ENCODE measurements at places on chromosomes 6 and 20. TPM values are rescaled to one million over a fixed set of nuclear protein-coding genes. Genes with fewer than 3 reads are reported as not detected.
A peak's percentile ranks its signal among the peaks of the same experiment; 100 is the strongest.

ZNF512B gene
- total RNA-seq = 34.0 TPM

GABRR1 gene
- total RNA-seq = not detected

NRSN1 gene
- total RNA-seq = 0.54 TPM

ZBTB46 gene
- 23.7 TPM for total RNA-seq

ESR1 gene
- not detected for total RNA-seq

FGD2 gene
- not detected for total RNA-seq

MUCL3 gene
- total RNA-seq = not detected

ISM1 gene
- 0.33 TPM for total RNA-seq

- DNase-seq = no peak
- peaks cover 3% of the 10 kb centered on the region for H3K36me3 ChIP-seq
- H3K27me3 ChIP-seq = no peaks in the 10 kb centered on the region
- no peak overlapping the region for H3K27ac ChIP-seq
- H3K4me1 ChIP-seq = no peaks in the 10 kb centered on the region
Observed at GRCh38 chr6:22231616-22232015, 65.2 kb downstream of the PRL start.

DNA sequence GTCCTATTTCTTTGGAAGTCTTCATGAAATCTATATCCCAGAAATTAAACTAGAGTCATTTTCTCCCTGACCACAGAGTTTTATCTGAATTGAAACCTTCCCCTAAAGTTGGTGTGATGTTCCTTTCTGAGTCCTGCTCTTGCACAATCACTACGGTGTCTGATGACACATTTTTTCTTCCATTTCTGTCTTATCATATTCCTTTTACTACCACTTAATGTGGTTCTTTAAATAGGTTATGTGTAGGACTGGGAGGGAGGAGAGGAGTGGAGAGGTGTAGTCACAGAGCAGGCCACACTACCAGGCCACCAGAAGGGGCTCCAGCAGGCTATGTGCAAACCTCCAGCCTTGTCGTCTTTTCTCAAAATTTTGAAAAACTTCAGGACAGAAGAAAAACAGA is 39.7 kb upstream of the ATXN1 start:
- no peak overlapping the region for H3K27ac ChIP-seq
- peaks cover 25% of the 10 kb centered on the region for H3K4me1 ChIP-seq
- no peaks in the 10 kb centered on the region for H3K36me3 ChIP-seq

DNA sequence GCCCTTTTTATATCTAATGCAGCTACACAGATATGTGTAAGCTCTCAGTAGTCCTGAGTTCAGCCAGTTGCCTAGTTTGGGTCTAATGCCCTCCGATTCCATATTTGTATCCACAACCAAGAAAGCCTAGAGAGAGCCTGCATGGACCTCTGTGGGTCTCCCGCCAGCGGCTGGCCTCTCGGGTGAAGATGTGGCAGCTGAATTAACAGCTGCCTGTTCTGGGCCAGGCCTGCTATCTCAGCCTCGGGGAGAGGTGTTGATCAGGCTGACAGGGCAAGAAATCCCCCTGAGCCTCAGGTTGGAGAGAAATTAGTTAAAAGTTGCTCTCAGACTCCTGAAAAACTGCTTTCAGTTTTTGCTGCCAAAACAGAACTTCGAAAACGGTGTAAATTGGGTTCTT is 19.8 kb downstream of the PTK7 start:
- no peak for DNase-seq
- peak overlapping the region; percentile 21 for H3K4me3 ChIP-seq
- no peaks in the 10 kb centered on the region for H3K27me3 ChIP-seq
- H3K36me3 ChIP-seq = no peaks in the 10 kb centered on the region

DNA sequence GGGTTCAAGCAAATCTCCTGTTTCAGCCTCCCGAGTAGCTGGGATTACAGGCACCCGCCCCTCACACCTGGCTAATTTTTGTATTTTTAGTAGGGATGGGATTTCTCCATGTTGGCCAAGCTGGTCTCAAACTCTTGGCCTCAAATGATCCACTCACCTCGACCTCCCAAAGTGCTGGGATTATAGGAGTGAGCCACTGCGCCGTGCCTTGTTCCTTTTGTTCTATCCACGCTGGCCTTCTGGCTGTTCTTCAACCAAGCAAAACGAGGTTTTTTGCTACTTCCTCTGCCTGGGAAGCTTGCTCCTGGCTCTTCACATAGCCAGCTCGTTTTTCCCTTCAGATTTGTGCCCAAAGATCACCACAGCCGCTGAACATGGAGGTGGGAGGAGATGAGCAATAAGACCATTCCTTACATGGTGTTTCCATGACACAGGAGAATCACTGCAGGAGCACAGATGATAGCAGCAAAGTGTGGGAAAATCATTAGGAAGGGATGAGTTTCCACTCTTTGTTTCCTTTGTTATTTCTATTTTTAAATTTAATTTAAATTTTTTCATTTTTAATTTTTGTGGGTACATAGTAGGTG is 201.0 kb upstream of the ZNF217 start:
- H3K4me3 ChIP-seq = no peak overlapping the region
- no peak overlapping the region for H3K27ac ChIP-seq
- no peak for DNase-seq
- H3K36me3 ChIP-seq = no peaks in the 10 kb centered on the region
- H3K4me1 ChIP-seq = peaks cover 9% of the 10 kb centered on the region

- H3K27me3 ChIP-seq = no peaks in the 10 kb centered on the region
- no peaks in the 10 kb centered on the region for H3K36me3 ChIP-seq
- peaks cover 4% of the 10 kb centered on the region for H3K4me1 ChIP-seq
- no peak overlapping the region for H3K27ac ChIP-seq
Observed at GRCh38 chr6:35158520-35158919, 17.4 kb upstream of the TCP11 start.

DNA sequence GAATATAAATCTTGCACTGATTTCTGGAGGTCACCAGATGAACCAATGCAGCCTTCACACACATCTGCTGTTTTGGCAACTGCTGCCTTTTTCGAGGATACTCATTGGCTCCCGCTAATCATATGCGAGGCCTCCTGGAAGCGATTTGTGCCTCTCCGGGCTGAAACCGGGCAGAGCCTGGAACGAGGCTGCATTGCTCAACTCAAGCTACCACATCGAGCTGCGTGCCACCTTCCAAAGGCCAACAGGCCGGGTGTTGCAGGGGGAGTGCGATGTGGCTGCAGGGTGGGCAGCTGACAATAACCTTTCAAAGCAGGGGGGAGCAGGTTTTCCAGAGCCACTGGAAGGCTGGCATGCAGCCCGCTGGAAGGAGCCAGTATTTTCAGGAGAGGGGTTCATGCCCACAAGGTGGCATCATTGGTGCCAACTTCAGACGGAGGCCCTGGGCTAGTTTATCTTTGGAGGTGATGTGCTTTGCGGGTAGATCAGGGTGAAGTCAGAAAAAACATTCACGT is 122.6 kb upstream of the IFNGR1 start:
- no peak overlapping the region for H3K4me3 ChIP-seq
- H3K36me3 ChIP-seq = no peaks in the 10 kb centered on the region
- peaks cover 95% of the 10 kb centered on the region for H3K27me3 ChIP-seq
- no peak overlapping the region for H3K27ac ChIP-seq

- peaks cover 10% of the 10 kb centered on the region for H3K36me3 ChIP-seq
- no peak for DNase-seq
- no peaks in the 10 kb centered on the region for H3K27me3 ChIP-seq
- H3K4me3 ChIP-seq = no peak overlapping the region
- H3K27ac ChIP-seq = no peak overlapping the region
- peaks cover 8% of the 10 kb centered on the region for H3K4me1 ChIP-seq
Observed at GRCh38 chr6:142714951-142715785, 229.8 kb downstream of the HIVEP2 start.

DNA sequence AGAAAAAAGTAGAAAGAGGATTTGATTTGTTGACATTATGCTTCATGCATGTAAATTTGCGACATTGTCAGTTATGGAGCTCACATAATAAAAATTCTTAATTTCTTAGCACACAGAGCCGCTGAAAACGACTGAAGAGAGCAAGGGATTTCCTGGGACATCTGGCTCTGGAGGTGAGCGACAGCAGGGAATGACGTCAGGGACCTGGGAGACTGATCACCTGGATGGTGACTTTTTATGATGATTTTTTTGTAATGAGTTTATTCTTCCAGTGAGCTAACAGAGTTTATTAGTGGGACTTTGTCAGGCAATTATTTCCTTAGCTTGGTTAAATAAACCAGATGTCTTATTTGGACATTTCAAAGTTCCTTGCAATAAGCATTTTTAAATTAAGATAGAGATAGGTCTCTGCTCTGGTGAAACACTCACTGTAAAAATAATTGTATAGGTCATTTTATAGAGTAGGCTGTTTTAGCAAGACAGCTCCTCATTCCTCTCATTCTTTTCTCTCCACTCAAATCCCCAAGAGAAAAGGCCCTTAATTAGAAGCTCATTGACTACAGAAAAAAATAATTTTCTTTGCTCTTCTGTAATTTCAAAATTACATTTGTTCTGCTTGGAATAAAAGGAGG is 19.4 kb downstream of the TMEM200A start:
- no peak overlapping the region for H3K4me3 ChIP-seq
- no peaks in the 10 kb centered on the region for H3K36me3 ChIP-seq
- H3K27me3 ChIP-seq = no peaks in the 10 kb centered on the region
- DNase-seq = no peak

- DNase-seq = no peak
- peaks cover 2% of the 10 kb centered on the region for H3K27me3 ChIP-seq
- no peak overlapping the region for H3K27ac ChIP-seq
- H3K36me3 ChIP-seq = no peaks in the 10 kb centered on the region
- no peaks in the 10 kb centered on the region for H3K4me1 ChIP-seq
Observed at GRCh38 chr6:169343886-169344749, 90.5 kb upstream of the THBS2 start.

DNA sequence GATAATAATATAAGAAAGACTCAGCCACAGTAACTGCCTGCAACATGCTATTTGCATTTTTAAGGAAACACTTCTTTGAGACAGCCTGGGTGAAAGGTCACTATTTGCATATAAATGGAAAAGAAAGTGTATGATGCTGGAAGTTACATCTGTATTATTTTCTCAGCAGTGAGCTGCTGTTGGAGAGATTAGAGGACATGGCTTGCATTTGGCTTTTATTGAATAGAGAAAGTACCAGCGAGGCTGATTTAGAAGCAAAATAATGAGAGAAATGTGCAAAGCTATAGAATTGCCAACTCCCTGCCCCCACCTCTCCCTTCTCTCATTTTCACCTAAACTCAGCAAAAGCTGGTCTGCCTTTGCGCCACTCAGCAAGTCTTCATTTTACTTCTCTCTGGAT is 12.7 kb downstream of the MYT1 start:
- H3K27me3 ChIP-seq = peaks cover 33% of the 10 kb centered on the region
- H3K4me1 ChIP-seq = peaks cover 28% of the 10 kb centered on the region
- H3K36me3 ChIP-seq = peaks cover 6% of the 10 kb centered on the region
- H3K4me3 ChIP-seq = peak overlapping the region; percentile 11
- H3K27ac ChIP-seq = no peak overlapping the region

- no peak for DNase-seq
- no peak overlapping the region for H3K27ac ChIP-seq
- no peaks in the 10 kb centered on the region for H3K27me3 ChIP-seq
- H3K4me3 ChIP-seq = no peak overlapping the region
Observed at GRCh38 chr6:131877999-131878789, 70.4 kb downstream of the ENPP1 start.

- no peaks in the 10 kb centered on the region for H3K27me3 ChIP-seq
- H3K36me3 ChIP-seq = no peaks in the 10 kb centered on the region
- H3K4me1 ChIP-seq = peaks cover 53% of the 10 kb centered on the region
Observed at GRCh38 chr20:53939572-53940359, 130.6 kb downstream of the BCAS1 start.

DNA sequence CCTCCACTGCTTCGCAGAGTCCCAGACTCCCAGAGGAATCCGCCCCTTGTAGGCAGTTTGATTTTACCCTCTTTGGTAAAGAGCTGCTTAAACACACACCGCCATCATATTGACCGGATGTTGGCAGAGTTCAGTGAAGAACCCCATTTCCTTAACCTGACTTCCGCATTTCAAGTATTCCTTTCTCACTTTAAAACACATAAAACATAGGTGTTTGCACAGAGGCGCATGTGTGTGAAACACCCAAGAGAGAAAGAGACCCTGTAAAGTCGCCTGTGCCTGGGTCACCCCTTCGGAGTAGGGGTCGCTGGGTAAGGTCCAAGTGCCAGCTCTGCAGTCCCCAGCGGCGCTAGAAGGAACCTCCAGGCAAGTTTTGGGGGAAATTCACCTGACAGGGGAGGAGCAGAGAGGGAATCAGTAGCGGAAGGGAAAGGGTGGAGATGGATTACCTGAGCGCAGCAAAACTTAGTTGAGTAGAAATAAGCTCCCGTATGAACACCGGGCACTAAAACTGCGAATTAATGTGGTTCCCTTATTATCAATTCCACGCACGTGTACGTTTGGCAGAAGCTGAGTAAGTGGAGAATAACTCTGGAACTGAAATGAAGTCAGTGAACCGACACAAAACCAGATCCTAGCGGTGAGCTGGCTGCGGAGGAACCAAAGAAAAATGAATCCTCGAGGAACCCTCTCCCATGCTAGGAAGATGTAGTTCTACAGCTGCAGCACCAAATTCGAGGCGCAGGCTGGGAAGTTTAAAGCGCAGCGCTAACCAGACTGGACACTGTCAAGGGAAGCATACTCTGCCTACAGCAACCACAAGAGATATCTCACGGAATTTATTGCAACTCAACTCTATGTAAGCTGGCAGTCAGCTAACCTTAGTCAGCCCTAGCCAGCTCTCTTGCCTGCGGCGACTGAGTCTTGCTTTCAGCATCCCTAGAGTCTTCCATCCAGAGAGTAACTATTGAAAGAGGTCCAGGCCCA is 3.5 kb upstream of the HTR1B start:
- H3K27ac ChIP-seq = no peak overlapping the region
- H3K4me3 ChIP-seq = peak overlapping the region; percentile 82
- DNase-seq = peak; percentile 21
- H3K4me1 ChIP-seq = peaks cover 32% of the 10 kb centered on the region
- H3K36me3 ChIP-seq = peaks cover 6% of the 10 kb centered on the region

- H3K4me1 ChIP-seq = no peaks in the 10 kb centered on the region
- peaks cover 7% of the 10 kb centered on the region for H3K27me3 ChIP-seq
- H3K27ac ChIP-seq = no peak overlapping the region
- H3K4me3 ChIP-seq = no peak overlapping the region
Observed at GRCh38 chr20:24157213-24157612, 168.6 kb upstream of the GGTLC1 start.

Measured in neural crest cell (in vitro differentiated cells).